ENCODE measurements at places on chromosomes 12 and 14. TPM values are rescaled to one million over a fixed set of nuclear protein-coding genes. Genes with fewer than 3 reads are reported as not detected.

Gene TAS2R9
- not detected for total RNA-seq

Gene DHRS2
- 0.51 TPM for total RNA-seq

Gene SPTB
- under 0.01 TPM for total RNA-seq

Gene TMEM179
- total RNA-seq: not detected
